LHCN-M2 (cell line): ENCODE measurements at places on chromosomes 6 and 20.
A peak's percentile ranks its signal among the peaks of the same experiment; 100 is the strongest.

GRCh38 chr6:127855542-127856159, 45.2 kb downstream of the THEMIS start:
- peak; percentile 49 for DNase-seq

DNA sequence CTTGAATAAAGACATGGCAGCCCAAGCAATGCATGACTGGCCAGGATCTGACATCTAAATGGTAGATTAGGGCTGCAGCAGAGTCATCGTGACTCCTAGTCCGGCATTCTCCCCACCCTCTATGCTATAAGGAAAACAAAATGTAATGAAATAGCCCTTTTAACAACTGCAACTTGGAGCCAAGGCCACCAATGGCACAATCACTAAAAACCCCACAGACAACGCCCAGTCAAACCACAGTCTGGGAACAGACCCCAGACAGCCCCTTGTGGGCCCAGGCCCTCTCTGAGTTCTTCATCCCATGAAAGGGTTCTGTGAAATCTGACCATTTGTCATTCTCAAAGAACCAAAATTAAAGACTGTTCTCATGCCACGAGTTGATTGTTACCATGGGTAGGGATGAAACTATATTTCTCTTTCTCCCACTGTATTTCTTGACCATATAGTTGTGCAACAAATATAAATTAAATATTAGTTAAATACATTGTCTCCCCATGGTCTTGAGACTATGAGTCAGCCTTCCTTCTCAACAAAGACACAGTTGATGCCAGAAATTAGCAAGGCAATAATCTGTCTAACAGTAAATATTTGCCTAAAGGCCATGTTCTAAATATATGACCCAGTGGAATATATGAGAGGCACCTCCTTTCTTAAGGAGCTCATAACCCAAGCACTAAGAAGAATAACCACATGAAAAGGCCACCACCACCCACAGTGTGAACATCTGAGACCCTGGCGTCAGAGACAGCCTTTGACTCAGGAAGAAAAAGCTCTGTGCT, 85.6 kb upstream of the SSTR4 start:
- DNase-seq = no peak

GRCh38 chr20:34045294-34045693, 51.6 kb downstream of the RALY start:
- DNase-seq = no peak

GRCh38 chr6:89146718-89147700, 1.2 kb downstream of the PM20D2 start:
- peak; percentile 21 for DNase-seq

- DNase-seq = peak; percentile 25
Measured at GRCh38 chr20:33995053-33995831, 1.5 kb downstream of the RALY start.

DNA sequence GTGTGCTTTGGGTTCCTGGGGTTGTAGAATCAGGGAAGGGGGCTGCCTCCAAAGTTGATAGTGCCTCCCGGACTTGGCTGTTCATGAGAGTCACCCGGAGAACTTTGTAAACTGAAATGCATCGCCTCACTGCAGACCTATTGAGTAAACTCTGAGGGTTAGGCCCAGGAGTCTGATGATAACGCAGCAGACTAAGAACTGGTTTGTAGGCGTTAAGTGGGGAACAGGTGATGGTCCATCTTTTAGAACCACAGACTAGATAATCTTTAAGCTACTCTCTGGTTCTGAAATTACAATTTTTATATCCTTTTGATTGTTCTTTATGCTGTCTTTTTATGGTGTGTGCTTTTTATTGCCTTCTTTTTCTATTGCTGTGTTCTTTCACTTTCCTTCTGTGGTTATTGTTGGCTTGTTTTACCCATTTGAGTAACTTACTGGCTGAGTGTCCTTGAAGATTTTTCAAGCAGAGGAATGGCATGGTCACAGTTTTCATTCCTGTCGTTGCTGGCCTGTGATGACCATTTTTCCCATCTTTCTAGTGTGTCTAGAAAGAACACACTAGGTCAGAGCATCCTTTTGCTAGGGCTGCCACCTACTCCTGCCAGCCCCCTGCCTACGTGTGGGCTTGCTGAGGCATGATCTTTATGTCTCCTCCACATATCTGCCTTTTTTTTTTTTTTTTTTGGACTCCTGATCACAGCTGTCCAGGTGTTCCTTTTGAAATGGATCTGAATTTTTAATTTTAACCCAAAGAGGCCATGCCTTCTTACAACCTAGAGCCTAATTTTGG, 30.9 kb downstream of the LRRC1 start:
- DNase-seq = no peak

- no peak for DNase-seq
Measured at GRCh38 chr6:122452509-122452908, 19.1 kb downstream of the SERINC1 start.

- no peak for DNase-seq
Measured at GRCh38 chr6:66578362-66578761, 871.3 kb upstream of the EYS start.

- DNase-seq = no peak
Measured at GRCh38 chr20:37845241-37845681, 57.7 kb upstream of the VSTM2L start.

DNA sequence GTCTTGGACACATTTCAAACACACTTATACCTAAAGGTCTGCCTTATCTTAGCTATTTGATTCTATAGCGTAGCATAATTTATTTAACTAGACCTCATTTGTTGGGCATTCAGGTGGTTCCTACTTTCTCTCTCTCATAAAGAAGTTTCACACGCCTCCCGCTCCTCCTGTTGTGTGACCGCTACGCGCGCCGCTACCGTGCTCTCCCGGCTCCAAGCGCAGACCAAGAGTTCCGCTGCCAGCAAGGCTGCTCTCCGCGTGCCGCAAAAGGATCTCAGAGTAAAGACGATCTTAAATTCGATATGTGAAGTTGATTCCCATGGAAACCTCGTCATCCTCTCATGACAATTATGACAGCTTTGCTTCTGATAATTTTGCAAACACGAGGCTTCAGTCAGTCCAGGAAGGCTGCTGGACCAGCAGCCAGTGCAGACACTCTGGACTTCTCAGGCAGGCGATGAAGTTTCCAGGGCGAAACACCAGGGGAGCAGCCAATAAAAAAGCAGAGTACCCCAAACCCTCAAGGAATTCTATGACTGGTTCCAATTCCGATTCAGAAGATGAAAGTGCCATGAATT, 20.4 kb downstream of the PRSS16 start:
- no peak for DNase-seq

DNA sequence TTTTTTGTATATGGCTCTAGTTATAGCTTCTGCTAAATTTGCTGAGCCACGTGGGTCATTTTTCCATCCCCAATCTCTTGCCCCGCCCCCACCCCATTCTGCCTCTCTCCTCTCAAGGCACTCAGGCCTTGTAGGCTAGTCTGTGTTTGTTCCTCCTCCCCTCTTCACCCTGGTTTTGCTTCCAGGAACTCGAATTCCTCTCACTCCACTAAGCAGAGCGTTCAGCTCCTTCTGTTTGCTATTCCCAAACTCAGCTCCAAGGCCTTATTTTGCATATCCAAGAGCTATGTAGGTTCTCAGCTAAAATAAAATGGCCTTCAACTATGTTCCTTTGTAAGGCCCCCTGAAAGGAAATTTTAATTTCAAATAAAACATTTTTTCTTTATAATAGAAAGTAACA, 1293.7 kb downstream of the EPHA7 start:
- DNase-seq = no peak

- no peak for DNase-seq
Measured at GRCh38 chr6:129767776-129768485, 58.0 kb upstream of the ARHGAP18 start.

DNA sequence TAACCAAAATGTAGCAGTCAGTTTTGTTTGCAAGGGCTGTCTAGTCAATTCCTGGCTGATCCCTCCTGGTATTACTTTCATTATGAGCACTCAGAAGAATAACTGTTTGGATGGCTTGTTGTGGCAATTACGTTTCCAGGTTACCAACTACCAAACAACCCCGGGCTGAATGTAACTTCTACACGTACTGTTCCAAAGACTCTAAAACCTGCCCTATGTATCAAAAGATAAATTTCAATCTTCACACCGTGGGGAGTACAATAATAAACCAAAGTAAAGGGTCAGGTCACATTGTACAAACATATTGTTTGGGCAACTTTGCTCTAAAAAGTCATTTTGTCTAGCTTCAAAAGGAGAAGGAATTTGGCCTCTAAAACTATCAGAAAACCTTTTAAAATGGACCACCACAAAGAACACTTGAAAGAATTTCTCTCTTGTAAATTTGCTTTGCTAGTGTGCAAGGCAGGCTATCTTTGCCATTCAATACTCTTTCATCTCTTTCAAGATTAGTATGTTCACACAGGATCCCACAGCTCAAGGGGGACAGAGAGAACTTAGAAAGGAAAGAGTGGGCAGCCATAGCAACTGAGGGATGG, 27.6 kb downstream of the DCDC2 start:
- DNase-seq = no peak

GRCh38 chr6:24856901-24857670, 58.4 kb upstream of the ARMH2 start:
- no peak for DNase-seq

- DNase-seq = no peak
Measured at GRCh38 chr6:154092326-154092962, 53.4 kb downstream of the OPRM1 start.

GRCh38 chr6:15876406-15876805, 213.6 kb upstream of the DTNBP1 start:
- peak; percentile 69 for DNase-seq

DNA sequence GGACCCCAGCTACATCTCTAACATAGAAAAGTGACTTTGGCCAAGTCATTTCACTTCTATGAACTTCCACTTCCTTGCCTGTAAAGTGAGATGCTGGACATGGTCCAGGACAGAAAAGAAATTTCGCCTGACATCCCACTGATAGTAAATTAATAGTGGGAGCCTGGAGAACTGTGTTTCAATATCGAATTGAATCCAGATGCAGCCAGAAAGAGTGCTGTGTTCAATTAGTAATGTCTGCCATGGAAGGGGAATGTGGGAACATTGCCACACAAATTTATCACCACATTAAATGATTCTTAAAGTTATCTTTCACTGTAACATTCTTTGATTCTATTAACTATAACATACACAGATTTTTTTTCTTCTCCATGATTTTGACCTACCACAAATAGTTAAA, 255.0 kb downstream of the HACE1 start:
- no peak for DNase-seq

- no peak for DNase-seq
Measured at GRCh38 chr6:4858194-4859015, 82.2 kb downstream of the CDYL start.

DNA sequence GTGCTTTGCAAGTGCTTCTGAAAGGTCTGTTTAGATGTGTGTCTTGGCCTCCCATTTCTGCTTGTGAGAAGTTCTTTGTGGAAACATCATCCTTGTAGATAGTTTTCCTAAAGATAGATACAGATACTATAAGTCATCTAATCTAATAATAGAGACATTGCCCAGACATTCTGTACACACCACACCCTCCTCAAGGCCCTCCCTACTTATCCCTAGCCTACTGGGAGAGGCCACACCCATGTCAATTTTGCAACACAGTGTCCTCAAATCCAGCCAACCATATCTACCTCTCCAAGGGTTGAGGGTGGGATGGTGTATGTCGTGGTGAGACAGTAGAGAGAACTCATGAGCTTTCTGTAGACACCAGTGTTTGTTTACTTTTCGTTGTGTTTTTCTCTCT, 6.2 kb downstream of the KDM1B start:
- no peak for DNase-seq
